ENCODE measurements at places on chromosomes 3 and 15.

DNA sequence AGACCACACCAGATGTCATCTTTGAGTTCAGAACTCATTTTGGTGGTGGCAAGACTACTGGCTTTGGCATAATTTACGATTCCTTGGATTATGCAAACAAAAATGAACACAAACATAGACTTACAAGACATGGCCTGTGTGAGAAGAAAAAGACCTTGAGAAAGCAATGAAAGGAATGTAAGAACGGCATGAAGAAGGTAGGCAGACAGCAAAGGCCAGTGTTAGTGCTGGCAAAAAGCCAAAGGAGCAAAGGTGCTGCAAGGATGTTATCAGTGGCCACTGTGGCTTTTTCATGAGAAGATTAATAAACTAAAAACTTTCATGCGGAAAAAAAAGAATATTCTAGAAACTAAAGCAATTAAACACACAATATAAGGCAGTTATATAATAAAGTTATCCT, 21.9 kb downstream of the AAGAB start:
- no peak for DNase-seq

- no peak for DNase-seq
Observed at GRCh38 chr3:9743548-9743947, 6.2 kb upstream of the OGG1 start.

DNA sequence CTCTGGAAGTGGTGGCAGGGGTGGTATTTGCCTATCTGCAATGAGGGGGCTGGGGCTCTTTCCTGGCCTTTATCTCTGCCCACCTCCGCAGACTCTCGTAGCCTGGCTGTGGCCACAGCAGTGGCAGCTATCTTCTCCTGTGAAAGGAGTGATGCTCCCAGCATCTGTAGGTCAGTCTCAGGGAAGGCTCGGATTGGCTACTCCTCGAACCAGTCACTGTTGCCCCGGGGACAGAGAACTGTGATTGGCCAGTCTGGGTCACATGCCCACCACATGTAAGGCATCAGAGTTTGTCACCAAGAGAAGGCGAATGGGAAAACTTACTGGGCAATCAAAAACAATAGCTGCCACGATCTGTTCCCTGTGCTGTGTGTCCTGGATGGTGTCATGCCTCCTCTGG, 30.1 kb upstream of the FGD5 start:
- DNase-seq = no peak

- DNase-seq = no peak
Observed at GRCh38 chr3:196604548-196604947, 34.9 kb upstream of the NRROS start.

- DNase-seq = no peak
Observed at GRCh38 chr3:59774634-59775033, 724.8 kb upstream of the CFAP20DC start.

- DNase-seq = no peak
Observed at GRCh38 chr3:86869566-86869965, 121.4 kb downstream of the VGLL3 start.

GRCh38 chr3:13046569-13047274, 26.5 kb downstream of the IQSEC1 start:
- DNase-seq = no peak

- DNase-seq = no peak
Observed at GRCh38 chr15:76335307-76336253, 993 bp upstream of the ISL2 start.

DNA sequence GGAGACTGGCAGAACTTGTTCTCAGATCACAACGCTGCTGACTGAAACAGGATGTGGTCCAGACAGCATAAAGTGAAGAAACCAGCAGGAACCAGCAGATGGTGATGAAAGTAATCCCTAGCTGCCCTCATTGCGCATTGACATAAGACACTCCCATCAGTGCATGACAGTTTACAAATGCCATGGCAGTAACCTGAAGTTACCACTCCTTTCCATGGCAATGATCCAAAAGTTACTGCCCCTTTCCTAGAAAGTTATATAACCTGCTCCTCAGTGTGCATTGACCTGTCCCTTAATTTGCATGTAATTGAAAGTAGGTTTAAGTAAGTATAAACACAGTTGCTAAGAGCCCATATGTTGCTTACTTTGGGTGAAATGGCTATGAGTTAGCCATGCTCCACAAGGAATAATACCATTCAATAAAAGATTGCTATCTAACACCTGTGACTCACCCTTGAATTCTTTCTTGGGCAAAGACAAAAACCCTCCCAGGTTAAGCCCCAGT, 149.1 kb upstream of the CD96 start:
- no peak for DNase-seq

GRCh38 chr3:127805026-127805753, 17.1 kb downstream of the MGLL start:
- no peak for DNase-seq

DNA sequence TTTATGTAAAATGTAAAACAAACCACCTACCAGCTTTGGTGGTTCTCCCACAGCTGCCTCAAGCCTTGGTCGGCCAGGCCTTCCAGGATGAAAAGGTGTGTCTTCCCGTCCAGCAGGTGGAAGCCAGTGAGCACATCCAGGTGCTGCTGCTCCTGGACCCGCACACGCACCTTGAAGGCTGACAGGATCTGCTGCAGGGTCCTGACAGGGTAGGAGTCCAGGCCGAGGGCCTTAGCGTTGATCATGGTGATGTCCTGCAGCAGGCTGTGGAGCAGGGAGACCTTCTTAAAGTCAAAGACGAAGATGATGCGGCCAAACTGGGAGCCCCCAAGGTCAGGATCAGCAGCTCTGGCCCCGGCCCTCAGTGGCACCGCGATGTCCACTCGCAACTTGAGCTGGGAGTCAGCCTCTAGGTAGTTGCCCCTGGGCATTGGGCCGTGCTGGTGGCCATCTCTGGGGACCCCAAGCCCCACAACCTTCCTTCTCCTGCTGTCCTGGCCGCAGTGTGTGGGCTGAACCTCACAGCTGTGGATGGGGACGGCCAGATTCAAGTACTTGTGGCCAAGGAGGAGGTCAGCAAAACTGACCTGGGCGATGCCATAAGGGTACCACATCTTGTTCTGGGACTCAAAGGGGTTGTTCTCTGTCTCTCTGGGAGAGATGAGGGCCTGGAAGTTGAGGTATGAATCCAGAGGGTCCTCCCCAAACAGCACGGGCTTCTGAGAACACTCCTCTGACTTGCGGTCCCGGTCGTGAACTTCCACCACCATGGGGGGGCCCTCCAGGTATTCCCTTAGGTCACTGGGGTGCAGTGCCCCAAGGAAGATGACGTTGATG, 48.6 kb downstream of the CFAP92 start:
- no peak for DNase-seq

- no peak for DNase-seq
Observed at GRCh38 chr15:59237924-59238331, 31.3 kb downstream of the LDHAL6B start.

- no peak for DNase-seq
Observed at GRCh38 chr3:109131276-109131675, 5.2 kb upstream of the C3orf85 start.

DNA sequence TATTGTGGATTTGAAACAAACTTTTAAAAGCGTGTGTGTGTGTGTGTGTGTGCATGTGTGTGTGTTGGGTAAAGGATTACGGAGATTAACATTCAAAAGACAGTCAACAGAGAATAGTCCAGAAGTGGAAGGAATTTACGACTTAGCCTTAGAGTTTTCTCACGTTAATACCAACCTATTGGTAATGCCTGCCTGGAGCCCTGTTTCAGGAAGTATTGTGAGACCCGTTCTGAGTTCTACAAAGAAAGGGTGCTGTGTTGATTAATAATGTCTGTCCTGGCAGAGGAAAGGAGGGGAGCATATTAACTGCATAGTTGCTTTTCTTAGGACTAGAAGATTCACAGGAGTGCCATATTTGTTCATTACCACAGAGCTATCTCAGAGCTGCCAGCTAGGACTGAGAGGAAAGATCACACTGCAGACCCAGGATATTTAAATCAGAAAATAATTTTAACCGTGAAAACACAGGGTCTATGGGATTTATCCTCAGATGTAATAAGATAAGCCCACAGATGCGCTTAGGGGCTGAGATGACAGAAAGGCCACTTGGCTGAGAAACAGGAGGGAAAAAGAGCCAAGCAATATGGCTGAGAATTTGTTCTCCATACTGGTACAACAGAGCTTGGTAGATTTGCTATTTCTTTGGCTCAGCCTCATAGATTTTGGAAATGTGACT, 40.5 kb upstream of the FRMD4B start:
- DNase-seq = no peak

DNA sequence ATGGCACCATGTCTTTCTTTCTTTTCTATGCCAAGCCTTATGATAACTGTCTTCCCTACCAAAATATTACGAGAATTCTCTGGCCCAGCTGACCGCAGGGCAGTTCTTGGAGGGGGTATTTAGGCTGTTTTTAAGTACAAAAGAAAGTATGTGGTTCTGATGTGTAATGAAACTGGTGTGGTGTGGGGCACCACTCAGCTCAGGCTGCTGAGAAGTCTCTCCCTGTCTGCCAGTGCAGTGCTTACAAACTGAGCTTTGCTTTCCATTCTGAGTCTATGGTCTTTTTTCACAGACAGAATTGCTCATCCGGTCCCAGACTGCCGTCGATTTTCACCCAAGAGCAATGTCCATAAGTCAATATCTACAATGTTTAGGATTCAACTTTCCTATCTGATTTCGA, 847.6 kb downstream of the NTRK3 start:
- DNase-seq = no peak

GRCh38 chr15:60344461-60344860, 53.3 kb downstream of the ANXA2 start:
- no peak for DNase-seq

GRCh38 chr3:129527262-129527661, 1.2 kb upstream of the RHO start:
- DNase-seq = no peak

GRCh38 chr3:175002732-175003143, 143.6 kb downstream of the NAALADL2 start:
- no peak for DNase-seq

DNA sequence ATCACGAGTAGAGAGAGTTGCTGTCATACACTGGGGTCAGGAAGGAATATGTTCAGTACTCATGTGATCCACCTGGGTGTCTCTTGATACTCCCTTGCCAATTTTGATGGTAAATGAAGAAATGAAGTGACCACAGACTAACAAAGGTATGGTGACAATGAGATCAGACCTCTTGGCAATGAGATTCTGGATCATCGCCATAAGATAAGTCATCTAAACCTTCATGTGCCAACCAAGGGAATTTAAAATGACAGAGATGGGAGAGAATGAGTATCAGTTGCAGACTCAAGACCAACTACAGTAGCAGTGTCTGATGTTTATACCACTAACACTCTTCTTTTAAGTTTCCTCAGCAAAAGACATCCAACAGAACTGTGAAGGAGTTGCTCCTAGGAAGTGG, 601.0 kb downstream of the MECOM start:
- no peak for DNase-seq

- DNase-seq = no peak
Observed at GRCh38 chr15:94509259-94509658, 277.9 kb downstream of the MCTP2 start.

DNA sequence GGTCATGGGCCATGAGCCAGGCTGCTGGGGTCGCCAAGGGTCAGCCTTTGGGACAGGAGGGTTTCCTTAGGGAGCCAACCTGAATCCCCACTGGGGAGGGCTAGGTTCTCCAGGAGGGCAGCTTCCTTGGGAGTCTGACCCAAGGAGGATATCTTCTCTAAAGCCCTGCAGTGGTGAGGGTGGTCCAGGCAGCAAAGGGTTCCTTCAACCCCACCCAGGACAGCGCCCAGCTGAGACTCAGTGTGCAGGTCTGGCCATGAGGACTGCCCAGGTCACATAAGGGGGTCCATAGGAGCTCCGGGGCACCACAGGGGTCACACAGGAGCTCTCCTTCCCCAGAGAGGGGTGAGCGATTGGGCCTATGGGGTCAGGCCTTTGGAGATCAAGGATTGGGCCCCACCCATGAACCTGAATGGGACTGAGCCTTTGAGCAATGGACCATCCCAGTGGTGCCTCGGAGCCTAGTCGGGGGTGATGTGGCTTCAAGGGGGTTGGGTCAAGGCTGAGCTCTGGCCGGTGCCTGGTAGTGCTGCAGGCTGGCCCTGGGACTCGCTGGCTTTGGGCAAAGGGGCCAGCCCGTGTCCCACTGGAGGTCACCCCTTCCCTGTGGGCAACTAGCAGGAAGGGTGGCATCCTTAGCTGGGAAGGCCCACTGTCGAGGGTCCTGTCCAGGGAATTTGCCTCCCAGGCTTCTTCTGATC, 216.5 kb downstream of the SNRPN start:
- no peak for DNase-seq

- no peak for DNase-seq
Observed at GRCh38 chr3:52248165-52248541, 2.6 kb downstream of the PPM1M start.

- no peak for DNase-seq
Observed at GRCh38 chr3:102529452-102529851, 94.6 kb downstream of the ZPLD1 start.

DNA sequence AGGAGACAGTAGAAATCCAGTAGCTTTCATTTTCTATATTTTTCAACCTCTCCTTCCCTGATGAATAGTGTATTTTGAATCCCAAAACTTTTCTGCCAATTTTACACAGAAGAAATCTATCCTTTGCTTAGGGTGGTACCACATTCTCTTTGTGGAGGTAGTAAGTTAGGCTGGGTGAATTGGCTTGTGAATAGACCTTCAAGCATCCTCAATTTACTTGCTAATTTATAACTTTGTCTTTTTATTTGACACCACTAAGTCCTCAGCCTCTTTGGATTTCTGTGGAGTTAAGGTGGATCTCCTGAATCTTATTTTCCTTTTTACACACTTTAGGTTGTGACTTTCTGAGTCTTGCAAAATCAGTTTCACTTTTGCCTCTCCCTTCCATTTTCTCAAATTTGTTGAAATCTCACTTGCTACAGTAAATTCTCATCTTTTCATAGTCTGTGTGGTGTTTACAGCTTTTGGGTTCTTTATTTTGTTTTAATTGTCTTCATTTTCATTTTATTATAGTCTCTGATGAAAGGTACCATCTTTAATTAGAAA, 5.7 kb upstream of the PLSCR1 start:
- DNase-seq = no peak

GRCh38 chr3:177778633-177779032, 581.4 kb upstream of the TBL1XR1 start:
- no peak for DNase-seq

- no peak for DNase-seq
Observed at GRCh38 chr3:152190636-152191183, 78.0 kb upstream of the MBNL1 start.

DNA sequence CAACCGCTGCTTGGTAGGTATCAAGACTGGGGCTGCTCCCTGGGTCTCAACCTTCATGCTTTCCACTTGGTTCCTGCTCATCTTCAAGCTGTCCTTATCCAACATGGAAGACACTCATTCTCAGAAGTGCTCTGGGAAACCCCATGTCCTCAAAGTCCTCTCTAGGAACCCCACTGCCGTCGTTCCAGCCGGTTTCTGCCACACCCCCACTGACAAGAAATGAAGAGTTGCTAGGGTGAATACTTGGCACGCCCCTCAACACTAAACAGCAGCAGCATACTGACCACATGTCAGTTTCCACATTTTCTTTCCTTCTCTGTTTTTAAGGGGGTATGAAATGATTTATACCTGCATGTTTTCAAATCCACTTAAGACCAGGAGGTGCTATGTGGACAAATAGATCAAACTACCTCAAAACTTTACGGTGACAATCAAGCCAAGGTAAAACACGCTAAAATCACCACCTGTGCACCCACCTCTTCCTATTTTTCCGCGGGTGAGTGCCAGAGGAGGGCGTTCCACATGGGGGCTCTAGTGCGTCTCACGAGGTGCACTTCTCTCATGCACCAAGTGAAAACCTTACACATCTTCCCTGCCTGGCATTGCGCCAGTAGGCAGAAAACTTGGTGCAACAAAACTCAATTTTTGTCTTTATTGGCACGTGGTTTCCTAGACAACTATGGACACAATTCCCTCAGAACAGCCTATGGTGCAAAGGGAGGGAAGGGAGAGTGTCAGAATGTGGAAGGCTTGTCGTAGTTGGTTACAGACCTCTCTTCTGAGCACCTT, 125.1 kb downstream of the TJP1 start:
- DNase-seq = no peak

All from stimulated activated CD8-positive, alpha-beta memory T cell treated with anti-CD3 and anti-CD28 coated beads, Interleukin-7, amount 100 ng/mL, for 24 hours (primary cell).